ENCODE measurements at places on chromosomes 5 and 9.

GRCh38 chr9:4495537-4495936 is 5.3 kb downstream of the SLC1A1 start:
- no peak for DNase-seq

GRCh38 chr9:122197882-122198281 is 30.9 kb downstream of the LHX6 start:
- no peak for DNase-seq

DNA sequence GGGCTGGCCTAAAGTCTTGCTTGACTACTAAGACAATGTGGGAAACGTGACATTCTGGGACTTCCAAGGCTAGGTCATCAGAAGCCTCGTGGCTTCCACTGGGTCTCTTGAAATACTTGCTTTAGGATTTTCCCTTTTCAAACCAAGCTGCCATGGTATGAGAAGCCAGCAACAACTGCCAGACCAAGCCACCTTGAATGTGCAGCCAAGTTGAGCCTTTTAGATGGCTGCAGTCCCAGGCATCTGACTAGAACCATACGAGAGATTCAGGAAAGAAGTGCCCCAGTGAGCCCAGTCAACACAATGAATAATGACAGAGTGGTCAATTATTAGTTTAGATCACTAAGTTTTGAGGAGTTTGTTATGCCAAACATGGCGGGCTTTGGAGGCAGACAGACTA is 143.3 kb downstream of the SLF1 start:
- DNase-seq, result no peak

DNA sequence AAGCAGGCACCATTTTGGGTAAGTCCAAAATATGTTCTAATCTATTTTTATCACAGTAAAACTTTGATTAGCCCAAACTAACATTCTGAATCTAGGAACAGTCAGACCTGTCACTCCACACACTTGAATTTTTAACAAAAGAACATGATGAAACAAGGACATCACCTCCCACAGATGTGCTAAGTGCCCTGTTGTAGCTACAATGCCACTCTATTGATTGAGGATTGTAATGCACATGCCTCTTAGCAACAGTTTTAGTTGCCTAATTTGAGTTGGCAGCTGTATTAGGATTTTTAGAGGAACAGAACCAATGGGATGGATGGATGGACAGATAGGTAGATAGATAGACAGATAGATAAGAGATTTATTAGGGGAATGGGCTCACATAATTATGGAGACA is 20.3 kb upstream of the RNF20 start:
- no peak for DNase-seq

- no peak for DNase-seq
Measured at GRCh38 chr5:11650936-11651335, 253.3 kb downstream of the CTNND2 start.

DNA sequence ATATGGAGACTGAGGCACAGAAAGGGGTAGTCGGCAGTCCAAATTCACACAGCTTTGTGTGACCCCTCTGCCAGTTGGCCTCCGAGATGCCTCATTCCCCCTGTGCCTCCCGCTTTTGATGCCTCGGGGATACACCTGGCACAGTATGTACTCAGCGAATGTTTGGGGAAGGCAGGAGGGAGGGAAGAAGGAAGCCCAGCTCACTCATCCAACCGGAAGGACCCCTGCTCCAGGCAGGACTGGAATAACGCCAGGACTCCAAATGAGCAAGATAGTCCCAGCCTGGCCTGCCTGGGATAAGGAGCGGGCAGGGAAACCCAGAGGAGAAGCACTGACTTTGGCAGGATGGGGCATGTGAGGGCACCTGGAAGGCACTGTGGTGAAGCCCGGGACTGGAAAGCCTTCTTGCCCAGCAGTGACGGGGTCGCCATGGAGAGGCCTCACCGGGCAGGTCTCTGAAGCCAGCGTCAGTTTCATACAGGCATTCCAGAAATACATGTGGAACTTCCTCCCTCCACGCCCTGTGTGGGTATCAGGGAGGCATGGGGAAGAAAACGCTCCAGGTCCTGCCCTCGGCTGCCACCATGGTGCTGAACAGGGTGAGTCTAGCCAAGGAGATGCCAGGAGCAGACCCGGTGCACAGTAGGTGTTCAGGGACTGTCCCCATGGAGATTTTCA is 20.3 kb downstream of the LMX1B start:
- DNase-seq, result no peak

DNA sequence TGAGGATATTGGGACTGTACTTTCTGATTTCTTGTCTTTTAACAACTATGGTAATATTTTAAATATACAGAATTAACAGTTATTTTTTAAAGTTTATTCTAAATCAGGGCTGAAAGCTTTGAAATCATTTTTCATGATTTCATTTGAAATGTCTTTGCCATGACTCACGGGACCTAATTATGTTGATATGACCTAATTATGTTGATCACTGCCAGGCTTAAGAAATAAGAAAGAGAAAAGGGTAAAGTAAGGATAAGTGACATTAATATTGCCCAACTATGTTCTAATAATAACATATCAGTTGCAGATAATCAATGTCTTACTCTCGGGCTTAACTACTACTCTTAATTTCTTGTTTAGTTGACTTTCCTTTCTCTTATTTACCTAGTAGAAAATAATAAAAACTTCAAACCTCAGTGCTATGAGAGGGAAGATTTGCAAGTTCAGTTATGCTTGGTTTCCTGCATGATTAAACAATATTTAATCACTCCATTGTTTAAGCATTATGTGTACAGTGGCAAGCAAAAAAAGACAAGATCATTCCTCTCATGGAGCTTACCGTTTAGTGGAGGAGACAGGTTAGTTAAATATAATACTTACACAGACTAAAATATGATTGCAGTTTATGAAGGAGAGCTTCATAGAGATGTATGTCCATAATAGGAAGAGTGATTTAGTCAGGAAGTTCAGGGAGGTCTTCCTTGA is 67.0 kb upstream of the EIF4EBP3 start:
- DNase-seq, result peak; percentile 7

DNA sequence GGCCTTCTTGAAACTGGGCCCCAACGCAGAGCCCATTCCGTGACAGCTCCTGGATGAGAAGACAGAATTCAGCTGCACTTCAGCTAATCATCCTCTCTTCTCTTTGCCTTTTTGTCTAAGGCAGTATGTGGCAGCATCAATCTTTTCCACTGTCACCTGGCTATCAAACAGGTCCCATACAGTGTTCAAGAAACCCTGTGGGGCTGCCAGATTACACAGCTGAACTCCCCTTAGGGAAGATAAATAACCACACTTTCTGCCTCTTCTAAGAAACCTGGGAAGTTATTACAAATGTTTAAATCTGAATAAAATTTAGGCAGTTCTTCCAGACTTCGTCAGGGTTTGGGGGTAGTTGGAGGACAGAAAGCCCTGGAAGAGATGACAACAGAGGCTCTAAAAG is 61.0 kb downstream of the SPEF2 start:
- no peak for DNase-seq

DNA sequence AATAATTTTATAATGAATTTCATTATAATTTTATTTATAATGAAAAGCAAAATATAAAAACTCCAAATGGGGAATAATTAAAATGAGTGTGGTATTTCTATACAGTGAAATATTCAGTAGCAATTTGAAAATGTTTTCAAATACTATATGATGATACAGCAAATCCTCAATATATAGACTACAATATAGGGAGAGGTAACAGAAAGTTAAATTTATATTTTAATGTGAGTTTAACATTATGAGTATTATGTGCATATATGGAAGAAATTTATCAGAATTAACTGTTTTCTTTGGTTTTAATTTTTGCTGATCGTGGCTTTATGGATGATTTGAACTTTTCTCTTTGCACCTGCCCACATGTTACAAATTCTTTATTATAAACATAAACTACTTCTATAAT is 500.9 kb upstream of the ARRDC3 start:
- no peak for DNase-seq

DNA sequence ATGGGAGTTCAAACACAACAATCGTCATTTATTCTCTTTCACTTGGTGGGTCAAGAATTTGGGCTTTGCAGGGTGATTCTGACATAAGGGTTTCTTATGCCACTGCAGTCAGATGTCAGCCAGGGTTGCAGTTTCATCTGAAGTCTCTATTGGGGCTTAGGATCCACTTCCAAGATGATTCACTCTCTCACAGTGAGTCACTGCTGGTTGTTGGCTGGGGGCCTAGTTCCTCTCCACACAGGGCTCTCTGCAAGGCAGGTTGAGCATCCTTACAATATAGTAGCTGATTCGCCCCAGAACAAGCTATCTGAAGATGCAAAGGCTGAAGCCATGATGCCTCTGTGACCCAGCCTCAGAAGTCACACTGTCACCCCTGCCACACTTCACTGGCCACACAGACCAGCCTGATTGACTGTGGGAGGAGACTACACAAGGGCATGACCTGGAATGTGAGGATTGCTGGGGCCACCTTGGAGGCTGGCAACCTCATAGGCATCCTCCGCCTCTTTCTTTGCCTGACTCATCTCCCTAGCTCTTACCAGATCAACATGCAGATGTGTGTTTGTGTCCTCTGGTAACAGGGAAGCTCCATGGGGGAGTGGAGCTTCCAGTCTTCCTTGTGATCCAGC is 4.5 kb upstream of the CARD19 start:
- no peak for DNase-seq

GRCh38 chr5:55903121-55903701 is 52.1 kb downstream of the IL31RA start:
- DNase-seq, result no peak

DNA sequence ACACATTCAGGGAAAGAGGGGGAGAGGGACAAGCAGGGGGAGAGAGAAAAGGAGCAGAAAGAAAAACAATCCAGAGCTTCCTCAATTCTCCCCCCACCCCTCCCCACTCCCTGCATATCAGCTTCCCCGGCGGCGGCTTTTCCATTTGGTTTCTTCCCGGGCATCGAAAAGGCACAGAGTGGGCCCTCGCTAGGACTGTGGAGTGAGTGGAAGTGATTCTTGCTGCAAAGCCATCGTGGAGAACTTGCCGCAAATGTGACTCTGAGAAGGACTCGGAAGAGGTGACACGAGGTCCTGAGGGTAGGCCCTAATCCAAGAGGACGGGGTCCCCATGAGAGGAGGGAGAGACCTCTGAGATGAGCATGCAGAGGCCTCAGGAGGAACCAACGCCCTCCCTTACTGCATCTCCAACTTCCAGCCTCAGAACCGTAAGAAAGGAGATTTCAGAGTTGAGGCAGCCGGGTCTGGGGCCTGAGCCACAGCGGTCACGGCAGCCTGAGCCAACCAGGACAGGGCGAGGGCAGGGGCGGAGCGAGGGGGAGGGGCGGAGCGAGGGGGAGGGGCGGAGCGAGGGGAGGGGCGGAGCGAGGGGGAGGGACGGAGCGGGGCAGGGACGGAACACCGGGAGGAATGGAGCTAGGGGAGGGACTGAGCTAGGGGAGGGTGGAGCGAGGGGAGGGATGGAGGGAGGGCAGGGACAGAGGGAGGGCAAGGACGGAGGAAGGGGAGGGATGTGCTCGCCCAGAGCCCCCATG is 21.2 kb upstream of the SARDH start:
- DNase-seq, result peak; percentile 51

DNA sequence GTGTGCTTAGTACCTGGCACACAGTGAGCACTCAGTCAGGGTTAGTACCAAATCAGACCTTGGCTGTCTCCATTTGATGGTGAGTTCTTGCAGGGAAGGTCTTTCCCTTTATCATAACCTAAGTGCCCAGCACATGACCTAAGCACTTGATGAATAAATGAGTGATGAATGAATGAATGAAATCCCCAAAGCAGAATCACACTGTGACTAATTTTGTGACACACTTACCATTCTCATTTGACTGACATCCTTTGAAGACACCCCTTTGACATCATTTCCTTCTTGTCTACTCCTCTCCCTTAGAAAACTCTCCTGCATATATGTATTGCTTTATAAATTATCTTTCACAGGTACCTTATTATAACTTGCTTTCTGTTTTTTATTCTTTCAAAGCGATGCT is 130.2 kb upstream of the ELL2 start:
- DNase-seq, result no peak

- peak; percentile 95 for DNase-seq
Measured at GRCh38 chr5:141849415-141850243, 28.6 kb downstream of the PCDH1 start.

- DNase-seq, result no peak
Measured at GRCh38 chr9:127660886-127661741, 45.7 kb upstream of the CFAP157 start.

DNA sequence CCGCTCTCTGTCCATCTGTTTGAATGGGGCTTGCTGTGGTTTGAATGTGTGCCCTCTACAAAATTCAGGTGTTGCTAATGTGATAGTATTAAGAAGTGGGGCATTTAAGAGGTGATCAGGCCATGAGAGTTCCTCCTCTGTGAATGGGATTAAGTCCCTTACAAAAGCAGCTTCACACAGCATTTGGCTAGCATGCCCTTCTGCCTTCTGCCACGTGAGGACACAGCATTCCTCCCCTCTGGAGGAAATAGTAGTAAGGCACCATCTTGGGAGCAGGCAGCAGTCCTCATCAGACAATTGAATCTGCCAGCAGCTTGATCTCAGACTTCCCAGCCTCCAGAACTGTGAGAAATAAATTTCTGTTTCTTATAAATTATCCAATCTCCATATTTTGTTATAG is 540.2 kb downstream of the CSNK1G3 start:
- no peak for DNase-seq

DNA sequence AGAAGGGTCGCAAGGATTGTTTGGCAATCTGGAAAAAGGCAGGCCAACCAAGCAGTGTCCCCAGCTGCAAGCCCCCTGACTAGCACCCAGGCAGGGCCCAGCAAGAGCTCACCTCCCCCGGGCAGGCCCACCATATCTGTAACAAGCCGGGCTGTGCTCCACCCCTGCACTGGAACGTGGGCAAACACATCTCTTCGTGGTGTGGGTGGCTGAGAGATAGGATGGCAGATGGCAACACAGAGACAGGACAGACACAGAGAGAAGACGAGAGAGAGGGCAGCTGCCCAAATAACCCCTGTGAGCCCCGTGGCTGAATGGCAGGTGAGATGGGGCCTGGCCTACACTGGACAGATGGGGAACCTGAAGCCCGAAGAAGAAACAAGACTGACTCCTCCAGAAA is 9.4 kb downstream of the BBLN start:
- no peak for DNase-seq

- DNase-seq, result no peak
Measured at GRCh38 chr5:42514754-42515153, 91.5 kb downstream of the GHR start.

DNA sequence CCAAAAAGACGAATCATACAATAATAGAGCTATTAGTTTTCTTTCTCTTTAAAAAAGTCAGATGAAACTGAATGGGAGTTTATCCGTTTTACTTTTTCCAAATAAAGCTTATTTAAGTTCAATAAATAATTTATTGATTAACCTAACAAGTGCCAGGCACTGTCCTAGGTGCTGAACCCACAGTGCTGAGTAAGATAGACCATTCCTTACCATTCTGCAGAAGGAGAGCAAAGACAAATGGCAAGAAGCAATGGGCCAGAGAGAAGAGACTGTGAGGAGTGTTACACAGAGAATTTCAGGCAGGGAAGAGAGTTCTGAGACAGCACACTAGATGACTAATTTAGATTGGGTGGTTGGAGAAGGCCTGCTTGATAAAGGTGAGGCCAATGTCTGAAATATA is 127.2 kb downstream of the AUH start:
- DNase-seq, result no peak

- peak; percentile 41 for DNase-seq
Measured at GRCh38 chr5:107580889-107581820, 89.6 kb downstream of the EFNA5 start.

- no peak for DNase-seq
Measured at GRCh38 chr9:134888603-134889190, 8.1 kb downstream of the FCN2 start.

GRCh38 chr9:129556491-129557191 is 64.3 kb downstream of the C9orf50 start:
- DNase-seq, result no peak

Data from AG20443 (cell line).